Small intestine (tissue), 16 donors: ENCODE measurements at places on chromosomes 13 and 19. TPM values are rescaled to one million over a fixed set of nuclear protein-coding genes. Genes with fewer than 3 reads are reported as not detected.
A peak's percentile ranks its signal among the peaks of the same experiment; 100 is the strongest.

KCNK6 gene
- 5.2 TPM for polyA plus RNA-seq

CARM1 gene
- 30.4 TPM for polyA plus RNA-seq

KLK1 gene
- polyA plus RNA-seq, result 12.5 TPM

- no peak overlapping the region for H3K27ac ChIP-seq
- H3K36me3 ChIP-seq, result no peaks in the 10 kb centered on the region
- H3K4me1 ChIP-seq, result peaks cover 11% of the 10 kb centered on the region
- H3K4me3 ChIP-seq, result no peak overlapping the region
- no peaks in the 10 kb centered on the region for H3K27me3 ChIP-seq
Measured at GRCh38 chr19:952049-952679, 26.3 kb downstream of the ARID3A start.

DNA sequence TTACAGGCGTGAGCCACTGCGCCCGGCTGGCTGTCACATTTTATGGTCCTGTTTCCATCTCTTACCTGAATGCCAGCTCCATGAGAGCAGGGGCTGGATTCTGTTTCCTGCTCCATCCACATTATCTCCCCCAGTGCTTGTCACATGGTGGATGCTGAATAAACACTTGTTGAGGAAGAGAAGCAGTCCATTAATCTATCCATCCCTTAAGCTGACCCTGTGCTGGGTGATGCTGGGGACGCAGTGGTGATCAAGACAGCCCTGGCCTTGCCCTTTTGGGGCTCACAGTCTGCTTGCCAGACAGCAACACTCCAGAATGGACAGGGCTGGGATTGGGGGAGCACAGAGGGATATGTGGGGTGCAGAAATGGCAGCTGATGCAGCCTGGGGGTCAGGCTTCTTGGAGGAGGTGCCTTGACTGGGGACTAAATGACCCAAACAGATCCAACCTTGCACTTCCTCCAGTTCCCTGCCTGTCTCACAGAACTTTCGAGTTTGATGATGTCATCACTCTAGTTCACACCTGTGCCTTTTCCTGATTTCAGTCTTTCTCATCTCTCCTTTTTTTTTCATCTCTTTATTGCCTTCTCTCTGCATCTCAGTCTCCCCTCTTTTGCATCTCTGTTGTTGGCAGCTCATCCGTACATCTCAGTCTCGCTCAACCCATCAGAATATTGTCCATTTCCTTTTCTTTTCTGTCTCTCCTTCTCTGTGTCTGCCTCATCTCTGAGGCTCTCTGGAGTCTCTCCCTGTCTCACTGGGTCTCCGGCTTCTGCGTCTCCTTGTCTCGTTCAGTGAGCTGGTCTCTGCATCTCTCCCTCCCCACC, 4.6 kb downstream of the IRF2BP1 start:
- H3K27me3 ChIP-seq, result no peaks in the 10 kb centered on the region
- H3K4me3 ChIP-seq, result no peak overlapping the region
- peaks cover 16% of the 10 kb centered on the region for H3K36me3 ChIP-seq
- peaks cover 70% of the 10 kb centered on the region for H3K4me1 ChIP-seq
- peak; percentile 36 for DNase-seq

SOHLH2 gene
- not detected for polyA plus RNA-seq

- no peak overlapping the region for H3K4me3 ChIP-seq
- H3K4me1 ChIP-seq, result no peaks in the 10 kb centered on the region
- H3K36me3 ChIP-seq, result no peaks in the 10 kb centered on the region
- no peak for DNase-seq
- H3K27me3 ChIP-seq, result peaks cover 3% of the 10 kb centered on the region
- H3K27ac ChIP-seq, result no peak overlapping the region
Measured at GRCh38 chr19:5349041-5349440, 8.4 kb upstream of the PTPRS start.

DNA sequence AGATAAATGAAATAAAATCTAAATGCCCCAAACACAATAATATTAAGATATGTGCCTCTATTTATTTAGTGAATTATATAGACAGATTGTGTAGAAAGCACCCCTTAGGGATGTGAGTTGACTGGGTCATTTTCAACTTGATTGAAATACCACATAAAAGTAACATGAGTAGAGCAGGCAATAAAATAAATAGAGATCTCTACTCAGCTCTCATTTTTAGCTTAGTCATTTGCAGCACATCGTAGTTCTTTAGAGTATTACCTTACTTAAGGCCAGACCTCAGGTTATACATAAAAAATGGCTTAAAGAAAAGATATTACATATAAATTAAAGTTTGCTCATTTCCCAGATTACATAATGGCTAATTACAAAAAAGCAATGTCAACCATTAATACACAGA, 1525.6 kb upstream of the PRR20A start:
- H3K4me1 ChIP-seq, result no peaks in the 10 kb centered on the region
- no peak overlapping the region for H3K27ac ChIP-seq
- H3K4me3 ChIP-seq, result no peak overlapping the region
- H3K27me3 ChIP-seq, result no peaks in the 10 kb centered on the region
- DNase-seq, result no peak
- no peaks in the 10 kb centered on the region for H3K36me3 ChIP-seq

DNA sequence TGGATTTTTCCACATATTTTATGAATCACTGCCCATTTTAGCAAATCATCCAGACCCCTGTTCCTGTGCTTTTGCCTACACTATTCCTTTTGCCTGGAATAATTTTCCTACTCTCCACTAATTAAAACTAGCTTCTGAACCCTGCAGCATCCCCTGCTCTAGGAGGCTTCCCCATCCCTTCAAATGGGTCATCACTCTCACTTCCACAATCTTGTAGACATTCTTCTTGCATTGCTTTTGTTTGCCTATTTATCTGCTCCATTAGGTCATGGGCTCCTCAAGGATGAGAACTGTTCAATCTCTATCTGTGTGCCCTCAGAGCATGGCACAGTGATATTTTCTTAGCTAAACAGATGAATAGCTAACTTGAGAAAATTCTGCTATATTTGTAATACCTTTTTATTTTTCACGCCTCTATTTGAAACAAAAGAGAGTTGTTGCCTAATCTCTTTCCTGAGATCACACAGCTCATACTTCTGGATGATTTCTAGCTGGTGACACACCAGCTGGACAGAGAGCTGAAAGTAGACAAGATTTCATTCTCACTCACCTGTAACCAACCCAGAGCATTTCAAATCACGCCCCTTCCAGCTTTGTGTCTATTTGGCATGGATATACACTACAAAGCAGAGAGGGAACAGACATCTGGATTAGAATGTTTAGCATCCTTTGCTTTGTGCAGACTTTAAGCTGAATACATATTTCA, 466.0 kb downstream of the FOXO1 start:
- no peaks in the 10 kb centered on the region for H3K27me3 ChIP-seq
- H3K36me3 ChIP-seq, result no peaks in the 10 kb centered on the region
- H3K4me1 ChIP-seq, result no peaks in the 10 kb centered on the region

DNA sequence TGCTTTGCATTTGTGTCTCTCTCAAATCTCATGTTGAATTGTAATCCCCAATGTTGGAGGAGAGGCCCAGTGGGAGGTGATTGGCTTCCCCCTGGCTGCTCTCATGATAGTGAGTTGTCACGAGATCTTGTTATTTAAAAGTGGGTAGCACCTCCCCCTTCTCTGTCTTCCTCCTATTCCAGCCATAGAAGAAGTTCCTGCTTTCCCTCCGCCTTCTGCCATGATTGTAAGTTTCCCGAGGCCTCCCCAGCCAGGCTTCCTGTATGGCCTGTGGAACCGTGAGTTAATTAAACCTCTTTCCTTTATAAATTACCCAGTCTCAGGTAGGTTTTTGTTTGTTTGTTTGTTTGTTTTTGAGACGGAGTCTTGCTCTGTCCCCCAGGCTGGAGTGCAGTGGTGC, 3.8 kb downstream of the LILRA4 start:
- no peak overlapping the region for H3K4me3 ChIP-seq
- DNase-seq, result no peak
- no peaks in the 10 kb centered on the region for H3K27me3 ChIP-seq
- no peak overlapping the region for H3K27ac ChIP-seq

KLK5 gene
- polyA plus RNA-seq, result not detected

GRCh38 chr19:31220540-31220939, 128.7 kb downstream of the TSHZ3 start:
- no peak overlapping the region for H3K4me3 ChIP-seq
- no peaks in the 10 kb centered on the region for H3K27me3 ChIP-seq
- no peak overlapping the region for H3K27ac ChIP-seq
- H3K36me3 ChIP-seq, result no peaks in the 10 kb centered on the region

DNA sequence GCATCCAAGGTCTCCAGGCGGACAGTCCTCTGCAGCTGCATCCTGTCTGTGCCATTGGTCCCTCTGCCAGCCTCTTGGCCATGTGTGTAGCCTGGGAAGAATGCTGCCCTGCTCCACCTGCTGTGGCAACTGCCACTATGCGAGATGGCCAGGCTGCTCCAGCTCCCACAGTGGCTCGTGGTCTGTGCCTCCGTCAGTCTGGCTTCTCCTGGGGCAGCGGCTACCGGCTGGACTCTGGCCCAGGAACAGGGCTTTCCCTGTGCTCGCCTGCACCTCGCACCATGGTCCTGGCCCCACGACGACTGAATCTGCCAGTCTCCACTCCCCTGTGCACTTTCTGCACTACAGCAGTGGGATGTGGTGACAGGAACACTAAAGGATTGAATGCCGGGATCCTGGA, 26.7 kb upstream of the FFAR2 start:
- no peak overlapping the region for H3K4me3 ChIP-seq
- H3K4me1 ChIP-seq, result peaks cover 6% of the 10 kb centered on the region
- H3K27ac ChIP-seq, result no peak overlapping the region
- H3K27me3 ChIP-seq, result no peaks in the 10 kb centered on the region
- DNase-seq, result no peak

WTIP gene
- polyA plus RNA-seq, result 2.4 TPM

C19orf12 gene
- polyA plus RNA-seq, result 19.0 TPM

CDX2 gene
- polyA plus RNA-seq, result 92.5 TPM

INSL3 gene
- not detected for polyA plus RNA-seq

DNA sequence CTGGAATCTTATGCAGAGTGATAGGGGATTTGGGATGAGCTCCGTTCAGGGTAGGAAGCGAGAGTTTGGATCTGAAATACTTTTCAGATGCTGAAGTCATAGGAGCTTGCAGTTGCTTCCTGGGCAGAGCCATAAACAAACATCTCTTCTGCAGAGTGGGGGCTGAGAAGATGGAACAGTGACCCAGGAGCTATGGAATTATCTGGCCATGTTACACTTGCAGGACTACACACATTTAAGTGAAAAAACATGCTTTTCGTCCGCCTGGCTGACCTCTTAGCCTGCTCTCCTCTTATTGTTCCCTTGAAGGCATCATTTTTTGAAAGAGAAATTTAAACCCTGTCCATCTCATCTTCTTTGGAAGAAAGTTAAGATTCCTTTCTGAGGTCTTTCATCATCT, 40.7 kb downstream of the PSG11 start:
- H3K36me3 ChIP-seq, result no peaks in the 10 kb centered on the region
- no peak overlapping the region for H3K27ac ChIP-seq
- no peak overlapping the region for H3K4me3 ChIP-seq
- DNase-seq, result no peak

DNA sequence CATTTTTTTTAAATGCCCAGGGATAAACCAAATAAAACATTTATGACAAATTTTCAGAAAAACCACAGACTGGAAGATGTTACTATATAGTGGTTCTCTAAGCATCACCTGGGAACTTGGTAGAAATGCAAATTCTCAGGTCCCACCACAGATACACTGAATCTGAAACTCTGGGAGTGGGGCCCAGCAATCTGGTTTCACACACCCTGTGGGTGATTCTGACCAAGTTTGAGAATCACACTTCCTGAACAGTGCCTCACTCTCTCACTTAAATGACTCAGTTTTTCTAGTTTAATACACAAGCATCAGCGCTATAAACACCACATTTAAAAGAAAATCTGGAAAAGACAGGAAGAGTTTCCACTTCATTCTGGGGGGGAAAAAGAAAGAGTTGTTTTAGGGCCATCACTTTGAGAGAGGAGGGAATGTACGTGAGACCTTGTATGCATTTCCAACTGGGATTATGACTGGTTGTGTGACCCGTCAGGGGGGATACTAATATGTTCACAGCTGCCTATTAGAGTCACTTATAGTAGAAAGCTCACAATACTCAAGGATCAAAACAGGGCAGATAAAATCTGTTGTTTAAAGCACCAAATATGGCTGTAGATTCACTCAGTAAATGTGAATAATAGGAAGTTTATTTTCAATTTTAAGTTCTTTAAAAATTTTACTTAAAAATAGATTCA, 567.7 kb downstream of the GPC6 start:
- DNase-seq, result no peak
- H3K27ac ChIP-seq, result no peak overlapping the region
- no peak overlapping the region for H3K4me3 ChIP-seq
- H3K36me3 ChIP-seq, result no peaks in the 10 kb centered on the region
- H3K27me3 ChIP-seq, result no peaks in the 10 kb centered on the region
- H3K4me1 ChIP-seq, result no peaks in the 10 kb centered on the region

ACTL9 gene
- polyA plus RNA-seq, result not detected

DNA sequence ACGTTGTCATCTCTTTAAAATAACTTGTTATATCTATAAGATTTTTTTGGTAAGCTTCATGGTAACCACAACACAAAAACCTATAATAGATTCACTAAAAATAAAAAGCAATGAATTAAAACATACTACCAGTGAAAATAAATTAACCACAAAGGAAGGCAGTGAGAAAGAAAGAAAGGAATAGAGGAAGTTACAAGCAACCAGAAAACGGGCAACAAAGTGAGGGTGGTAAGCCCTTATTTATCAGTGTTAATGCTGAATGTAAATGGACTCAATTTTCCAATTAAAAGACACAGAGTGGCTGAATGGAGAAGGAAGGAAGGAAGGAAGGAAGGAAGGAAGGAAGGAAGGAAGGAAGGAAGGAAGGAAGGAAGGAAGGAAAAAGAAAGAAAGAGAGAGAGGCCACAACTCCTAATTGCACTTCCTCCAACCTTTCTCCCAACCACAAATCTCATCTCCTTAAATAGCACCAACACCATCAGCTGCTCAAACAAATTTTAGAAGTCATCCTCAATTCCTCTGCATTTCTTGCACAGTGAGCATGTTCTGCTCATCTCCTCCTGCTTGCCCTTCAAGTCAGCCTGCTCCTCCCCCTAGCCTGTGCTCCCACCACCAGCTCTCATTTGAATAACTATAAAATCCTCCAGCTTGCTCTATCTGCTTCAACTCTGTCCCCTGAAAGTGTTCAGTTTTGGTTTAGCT, 48.6 kb downstream of the CCNA1 start:
- no peak for DNase-seq
- no peak overlapping the region for H3K4me3 ChIP-seq
- no peak overlapping the region for H3K27ac ChIP-seq
- H3K27me3 ChIP-seq, result no peaks in the 10 kb centered on the region
- H3K4me1 ChIP-seq, result no peaks in the 10 kb centered on the region

DNA sequence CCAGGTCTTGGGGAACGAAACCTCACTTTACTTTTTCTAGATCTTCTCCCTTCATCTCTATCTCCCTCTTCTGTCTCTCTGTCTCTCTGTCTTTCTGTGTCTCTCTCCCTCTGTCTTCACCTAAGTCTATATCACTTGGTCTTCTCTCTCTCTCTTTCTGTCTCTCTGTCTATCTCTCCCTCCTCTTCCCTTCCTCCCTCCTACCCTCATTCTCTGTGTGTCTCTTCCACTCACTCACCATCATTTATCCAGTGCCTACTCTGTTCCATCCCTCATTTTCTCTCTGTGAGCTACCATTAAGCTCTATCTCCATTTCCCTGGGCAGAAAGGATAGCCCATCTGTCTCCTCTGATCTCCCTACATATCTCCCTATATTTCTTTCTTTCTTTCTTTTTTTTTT, 32.2 kb upstream of the FBL start:
- no peaks in the 10 kb centered on the region for H3K36me3 ChIP-seq
- no peak overlapping the region for H3K27ac ChIP-seq

NCAN gene
- polyA plus RNA-seq, result not detected

- H3K4me1 ChIP-seq, result peaks cover 16% of the 10 kb centered on the region
- no peak for DNase-seq
- H3K27me3 ChIP-seq, result no peaks in the 10 kb centered on the region
- H3K4me3 ChIP-seq, result no peak overlapping the region
Measured at GRCh38 chr19:43586346-43586745, 9.6 kb downstream of the IRGQ start.

ATP8B3 gene
- polyA plus RNA-seq, result 0.47 TPM
